Activated gamma-delta T cell treated with anti-CD3 and anti-CD28 coated beads, Interleukin-2, amount 50 U/mL, for 16 hours (primary cell): ENCODE measurements at places on chromosomes 13 and 19.

DNA sequence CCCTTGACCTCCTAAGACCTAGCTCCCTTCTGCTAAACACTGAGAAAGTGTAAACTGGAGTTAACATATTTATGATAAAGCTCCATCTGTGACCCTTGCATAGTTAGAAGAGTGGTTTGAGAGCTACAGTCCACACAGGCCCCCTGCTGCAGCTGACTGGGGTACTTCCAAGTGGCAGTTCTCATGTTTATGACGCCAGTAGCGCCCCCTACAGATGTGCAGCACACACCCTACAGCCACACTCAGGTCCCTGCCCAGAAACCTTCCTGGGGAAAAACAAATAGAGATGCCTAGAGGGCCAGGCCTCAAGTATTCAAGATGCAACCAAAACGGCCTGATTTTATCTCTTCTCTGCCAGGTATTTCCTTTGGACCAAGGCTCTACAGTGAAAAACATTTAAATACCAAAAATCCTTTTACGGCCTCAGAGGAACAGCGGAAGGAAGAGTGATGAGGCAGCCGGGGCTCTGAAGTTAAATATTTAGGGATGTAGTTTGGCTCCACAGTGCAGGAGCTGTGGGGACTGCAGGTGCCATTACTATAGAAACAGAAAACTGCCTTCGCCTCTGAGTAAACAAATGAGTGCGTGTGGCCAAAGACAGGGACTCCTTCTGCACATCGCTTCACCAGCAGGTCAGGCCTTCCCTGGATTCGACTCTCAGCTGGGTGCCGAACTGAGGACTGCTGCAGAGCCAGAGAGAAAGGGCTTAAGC lies 553.1 kb downstream of the EFNB2 start:
- no peak for DNase-seq

DNA sequence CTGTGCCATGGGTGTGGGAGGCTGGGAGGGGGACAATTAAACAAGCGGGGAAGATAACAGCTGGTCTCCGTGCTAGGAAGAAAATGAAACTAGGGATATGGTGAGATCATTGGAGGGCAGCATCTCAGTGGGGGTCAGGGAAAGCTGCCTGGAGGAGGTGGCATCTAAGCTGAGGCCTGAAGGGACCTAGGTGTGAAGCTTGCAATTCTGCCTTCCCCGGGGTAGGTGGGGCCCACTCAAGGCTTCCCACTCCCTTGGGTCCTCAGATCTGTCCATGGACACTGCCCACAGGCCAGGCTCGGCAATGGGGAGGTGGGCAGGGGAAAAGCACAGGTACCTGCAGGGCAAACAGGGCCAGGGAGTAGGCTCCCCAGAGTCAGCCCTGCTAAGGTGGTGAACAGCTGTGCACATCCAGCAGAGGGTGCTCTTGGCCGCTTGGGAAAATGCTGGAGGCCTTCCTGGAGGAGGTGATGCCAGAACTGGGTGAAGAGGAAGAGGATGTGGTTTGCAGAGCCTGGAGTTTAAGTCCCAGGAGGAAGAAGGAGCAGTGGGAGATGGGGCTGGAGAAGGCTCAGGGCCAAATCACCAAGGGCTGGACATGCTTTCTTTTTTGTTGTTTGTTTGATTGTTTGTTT lies 25.7 kb upstream of the CCNE1 start:
- DNase-seq, result no peak

DNA sequence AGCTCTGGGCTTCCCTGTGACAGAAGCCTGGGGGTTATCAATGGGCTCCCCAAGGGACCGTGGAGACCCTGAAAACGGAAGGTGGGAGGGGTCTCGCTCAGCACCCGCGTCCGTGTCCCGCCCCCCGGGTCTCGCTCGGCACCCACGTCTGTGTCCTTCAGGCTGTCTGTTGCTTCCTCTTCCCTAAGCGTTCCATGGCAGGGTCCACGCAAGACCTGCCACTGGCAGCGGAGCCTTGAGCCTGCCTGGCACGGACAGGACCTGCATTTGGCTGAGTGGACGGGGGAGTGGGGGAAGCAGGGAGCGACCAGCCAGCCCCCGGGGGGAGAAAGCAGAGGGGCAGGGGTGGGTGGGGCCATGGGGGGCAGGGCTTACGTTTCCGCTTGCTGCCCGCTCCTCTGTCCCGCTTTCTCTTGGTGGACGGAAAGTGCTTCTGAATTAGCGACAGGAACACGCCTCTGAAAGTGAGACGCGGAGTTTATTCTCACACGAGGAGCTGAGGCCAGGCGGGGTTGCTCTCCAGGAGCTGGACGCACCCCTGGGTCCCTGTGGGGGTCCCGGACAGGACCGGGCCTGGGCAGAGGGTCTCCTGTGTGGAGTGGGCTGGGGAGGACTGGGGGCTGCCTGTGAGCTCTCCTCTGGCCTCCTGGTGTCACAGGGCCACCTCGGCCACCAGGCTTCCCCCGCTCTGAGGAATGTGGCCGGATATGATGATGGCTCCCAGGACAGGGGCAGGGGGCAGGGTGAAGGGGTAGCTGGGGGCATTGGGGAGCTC lies 12.0 kb downstream of the GPX4 start:
- DNase-seq, result no peak

DNA sequence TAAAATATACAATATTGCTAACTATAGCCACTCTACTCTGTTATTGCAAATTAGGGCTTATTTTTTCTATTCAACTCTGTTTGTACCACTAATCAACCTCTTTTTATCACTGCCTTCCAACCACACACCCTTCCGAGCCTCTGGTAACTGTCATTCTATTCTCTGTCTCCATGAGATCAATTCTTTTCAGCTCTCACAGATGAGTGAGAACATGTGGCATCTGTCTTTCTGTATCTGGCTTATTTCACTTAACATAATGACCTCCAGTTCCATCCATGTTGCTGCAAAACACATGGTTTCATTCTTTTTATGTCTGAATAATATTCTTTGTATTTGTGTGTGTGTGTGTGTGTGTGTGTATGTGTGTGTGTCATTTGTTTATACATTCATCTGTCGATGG lies 350.1 kb upstream of the DACH1 start:
- no peak for DNase-seq

DNA sequence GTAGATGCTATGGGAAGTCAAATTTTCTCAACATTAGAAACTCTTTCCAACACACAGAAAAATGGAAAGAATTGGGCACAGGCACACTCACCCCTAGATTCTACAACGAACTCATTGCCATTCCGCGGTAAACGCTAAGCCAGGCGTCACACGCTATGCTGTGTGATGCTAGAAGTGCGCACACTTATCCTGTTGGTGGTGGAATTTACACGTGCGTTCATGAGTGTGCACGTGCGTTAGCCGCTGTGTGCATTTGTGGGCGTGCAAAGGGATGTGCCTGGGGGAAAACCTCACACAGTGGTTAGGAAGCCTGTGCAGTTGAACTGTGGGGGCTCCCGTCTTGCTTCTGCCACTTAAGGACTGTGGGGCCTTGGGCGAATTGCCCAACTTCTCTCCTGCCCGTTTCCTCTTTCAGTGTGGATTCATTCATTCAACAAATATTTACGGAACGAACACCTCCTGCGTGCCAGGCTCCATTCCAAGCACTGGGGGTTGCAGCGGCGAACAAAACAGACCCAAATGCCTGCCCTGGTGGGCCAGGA lies 7.7 kb downstream of the NFILZ start:
- no peak for DNase-seq

GRCh38 chr19:21569494-21569865 lies 64.1 kb downstream of the ZNF429 start:
- DNase-seq, result no peak

- DNase-seq, result no peak
Measured at GRCh38 chr19:21848706-21849105, 12.7 kb upstream of the ZNF43 start.

- DNase-seq, result no peak
Measured at GRCh38 chr19:21587117-21587461, 81.7 kb downstream of the ZNF429 start.

GRCh38 chr19:34687348-34687747 lies 9.9 kb downstream of the ZNF302 start:
- DNase-seq, result no peak

DNA sequence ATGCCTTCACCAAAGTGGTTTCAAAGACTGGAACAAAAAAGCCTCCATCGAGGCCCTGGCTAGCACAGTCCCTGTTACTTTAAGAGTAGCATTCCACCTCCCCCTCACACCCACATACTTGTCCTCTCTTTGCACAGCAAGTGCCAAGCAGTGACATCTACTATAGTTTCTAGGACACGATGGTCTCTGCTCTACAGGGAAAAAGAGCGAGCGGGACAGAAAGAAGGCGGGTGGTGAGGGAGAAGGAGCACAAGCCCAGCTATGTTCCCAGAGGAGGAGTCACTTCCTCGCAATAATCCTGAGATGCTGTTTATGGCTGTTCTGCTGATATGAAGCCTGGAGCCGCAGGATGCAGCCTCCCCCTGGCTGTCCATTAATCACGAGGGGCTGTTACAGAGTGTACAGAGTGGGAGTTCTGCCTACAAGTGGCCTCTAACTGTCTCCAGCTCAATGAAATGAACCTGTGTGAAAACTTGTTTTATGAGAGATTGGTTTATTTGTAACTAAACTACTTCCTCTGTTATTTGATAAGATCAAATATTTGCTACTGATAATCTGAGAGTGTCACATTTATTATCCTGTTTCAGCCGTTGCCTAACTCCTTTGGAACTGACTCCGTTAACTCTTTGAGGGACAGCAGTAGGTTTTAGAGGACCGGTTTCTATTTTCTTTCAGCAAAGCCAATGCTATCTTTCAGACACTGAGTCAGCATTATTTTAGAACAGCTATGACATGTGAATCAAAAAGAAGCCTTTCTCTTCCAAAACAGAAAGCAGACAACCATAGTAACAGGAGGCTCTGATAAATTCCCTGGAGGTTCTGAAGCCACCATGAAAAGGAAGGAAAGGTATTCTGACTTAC lies 208.0 kb downstream of the SPRY2 start:
- no peak for DNase-seq
